ENCODE measurements at places on chromosomes 7 and 10.

DNA sequence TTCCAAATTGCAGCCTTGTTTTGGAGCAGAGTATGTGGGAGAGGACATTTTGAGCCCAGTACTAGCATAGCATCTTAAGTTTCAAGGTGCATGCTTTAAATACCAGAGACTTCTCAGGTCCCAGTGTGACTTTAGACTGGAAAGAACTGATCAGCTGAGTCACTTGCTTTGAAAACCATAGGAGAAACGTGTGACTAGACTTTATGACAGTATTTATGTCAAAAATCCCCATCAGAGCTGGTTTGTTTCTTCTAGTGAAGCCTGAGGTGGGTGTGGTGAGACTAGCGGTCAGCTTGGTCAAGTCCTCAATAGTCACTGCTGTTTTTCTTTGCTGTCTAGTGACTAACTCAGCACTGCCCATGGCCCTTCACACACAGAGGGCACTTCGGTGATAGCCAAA lies 724.2 kb downstream of the GATA3 start:
- no peak for DNase-seq

DNA sequence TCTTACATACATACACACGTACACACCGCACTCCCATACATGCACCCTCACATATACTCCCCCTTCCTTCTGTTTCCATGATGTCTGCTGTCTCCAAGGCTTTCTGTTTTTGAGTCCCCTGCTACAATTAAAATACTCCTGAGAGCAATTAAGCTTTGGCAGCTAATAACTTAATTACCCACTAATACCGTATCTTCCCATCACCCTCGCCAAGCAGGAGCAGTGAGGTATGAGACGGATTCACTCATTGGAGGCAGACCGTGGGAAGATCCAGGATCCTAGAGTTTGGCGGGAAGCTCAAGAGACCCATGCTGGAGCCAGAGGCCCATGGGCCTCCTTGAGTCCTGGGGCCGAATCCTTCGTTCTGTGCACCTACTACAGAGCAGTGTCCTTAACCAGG lies 1.7 kb upstream of the CALN1 start:
- DNase-seq, result no peak

DNA sequence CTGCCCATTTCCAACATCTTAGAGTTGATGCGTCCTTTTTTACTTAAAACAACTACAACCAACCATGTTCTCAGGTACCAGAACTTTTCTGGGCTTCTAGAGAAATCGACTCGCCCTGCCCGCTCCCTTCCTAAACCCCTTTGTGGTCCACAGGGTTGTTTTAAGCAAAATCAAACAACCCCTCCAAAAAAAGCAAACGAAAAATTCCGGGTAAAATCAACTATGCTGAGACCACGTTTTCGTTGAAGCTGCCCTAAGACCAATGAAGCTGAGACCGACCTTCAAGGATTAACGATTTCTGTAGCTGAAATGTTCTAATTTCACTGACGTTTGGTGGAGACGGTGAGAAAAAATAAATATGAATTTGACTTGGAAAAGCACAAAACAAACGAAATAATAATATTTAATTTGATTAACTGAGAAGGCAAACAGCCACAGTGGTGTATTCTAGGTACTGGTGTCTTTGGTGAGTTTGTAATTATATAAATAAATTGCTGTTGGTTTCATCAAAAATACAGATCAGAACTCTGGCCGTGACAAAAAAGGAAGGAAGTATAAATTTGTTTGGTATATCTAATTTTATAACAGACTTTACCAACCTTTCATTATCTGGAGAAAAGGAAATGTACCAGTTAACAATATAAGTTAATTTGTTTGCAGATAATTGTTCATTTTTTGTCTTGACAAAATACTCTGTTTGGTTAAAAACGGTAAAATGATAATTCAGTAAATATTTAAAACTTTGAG lies 4.7 kb upstream of the IGF2BP3 start:
- no peak for DNase-seq

GRCh38 chr10:22978918-22979317 lies 51.1 kb downstream of the ARMC3 start:
- DNase-seq, result no peak

DNA sequence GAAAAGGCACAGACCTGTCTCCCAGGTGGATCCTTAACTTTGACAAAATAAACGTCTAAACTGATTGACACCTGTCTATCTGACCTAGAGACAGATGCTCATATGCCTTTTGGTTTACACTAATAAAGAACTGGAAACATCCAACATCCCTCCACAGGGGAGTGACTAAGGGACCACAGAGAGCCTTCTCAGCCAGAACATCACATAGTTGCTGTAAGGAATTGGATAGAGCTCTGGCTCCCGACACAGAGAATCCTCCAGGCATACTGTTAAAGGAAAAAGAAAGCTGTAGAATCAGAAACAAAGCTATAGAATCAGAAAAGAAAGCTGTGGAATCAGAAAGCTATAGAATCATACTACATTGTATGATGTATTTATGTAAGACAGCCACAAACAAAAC lies 258.8 kb downstream of the STK31 start:
- DNase-seq, result no peak

GRCh38 chr10:95384011-95384704 lies 93.4 kb upstream of the PDLIM1 start:
- DNase-seq, result no peak

GRCh38 chr10:11237571-11237970 lies 219.9 kb downstream of the CELF2 start:
- no peak for DNase-seq

DNA sequence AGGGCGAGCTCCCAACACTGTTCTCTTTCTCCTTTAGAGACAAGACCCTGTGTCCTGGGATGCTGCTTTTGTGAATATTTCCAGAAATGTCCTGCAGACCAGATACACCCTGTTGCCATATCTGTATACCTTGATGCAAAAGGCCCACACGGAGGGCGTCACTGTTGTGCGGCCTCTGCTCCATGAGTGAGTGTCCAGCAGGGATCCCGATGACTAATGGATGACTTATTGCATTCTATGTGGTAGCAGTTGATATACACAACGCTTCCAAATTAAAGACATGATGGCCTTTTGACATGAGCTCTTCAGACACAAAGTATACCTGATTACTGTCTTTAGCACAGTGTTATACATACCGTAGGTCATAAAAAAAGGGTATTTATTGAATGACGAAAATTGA lies 45.0 kb upstream of the MGAM2 start:
- DNase-seq, result no peak

Measured in midbrain (tissue), 1 donor.